ENCODE measurements at places on chromosomes 2 and 18. TPM values are rescaled to one million over a fixed set of nuclear protein-coding genes. Genes with fewer than 3 reads are reported as not detected.

DNA sequence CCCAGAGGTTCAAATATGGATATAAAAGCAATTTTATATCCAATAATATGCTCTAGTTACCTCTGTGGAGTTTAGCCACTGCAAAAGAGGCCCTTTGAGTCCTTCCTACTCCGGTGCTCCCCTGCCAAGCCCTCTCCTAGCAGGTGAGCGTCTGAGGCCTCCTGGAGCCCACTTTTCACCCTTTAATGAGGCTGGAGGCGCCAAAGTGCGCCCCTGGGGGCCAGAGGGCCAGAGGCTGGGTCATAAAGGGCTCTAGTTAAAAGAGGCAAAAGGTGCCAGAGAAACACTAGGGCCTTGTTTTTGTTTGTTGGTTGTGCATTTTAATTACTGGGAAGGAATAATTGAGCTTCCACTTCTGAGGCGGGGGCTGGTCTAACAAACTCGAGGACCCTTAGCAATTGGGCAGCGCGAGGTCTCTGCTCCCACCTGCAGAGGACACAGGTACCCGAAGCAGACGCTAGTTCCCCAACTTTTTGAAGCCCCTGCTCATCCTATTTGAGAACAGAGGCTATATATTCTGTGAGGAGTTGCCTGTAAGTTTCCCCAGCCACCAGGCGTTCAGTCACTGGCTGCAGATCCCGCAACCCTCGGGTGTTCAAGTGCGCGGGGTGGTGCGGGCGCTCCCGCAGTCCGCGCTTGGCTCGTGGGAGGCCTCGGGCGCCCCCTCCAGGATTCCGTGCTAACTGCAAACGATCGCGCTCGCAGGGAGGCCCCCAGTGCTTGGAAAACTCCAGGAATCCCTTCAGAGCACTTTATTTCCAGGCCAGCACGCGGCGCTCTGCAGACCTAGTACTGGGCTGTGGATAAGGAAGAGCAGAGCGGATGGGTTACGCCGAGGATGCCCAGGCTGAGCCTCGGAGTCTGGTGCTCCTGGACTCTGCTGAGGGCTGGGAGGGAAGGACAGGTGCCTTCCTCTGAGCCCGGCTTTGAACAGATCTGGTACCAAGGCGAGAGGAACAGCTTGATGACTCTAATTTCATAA is 14.1 kb downstream of the MSGN1 start:
- peak; percentile 92 for DNase-seq

- no peak for DNase-seq
These were observed 1047.8 kb downstream of the SOCS6 start for GRCh38 chr18:71336576-71337210.

DNA sequence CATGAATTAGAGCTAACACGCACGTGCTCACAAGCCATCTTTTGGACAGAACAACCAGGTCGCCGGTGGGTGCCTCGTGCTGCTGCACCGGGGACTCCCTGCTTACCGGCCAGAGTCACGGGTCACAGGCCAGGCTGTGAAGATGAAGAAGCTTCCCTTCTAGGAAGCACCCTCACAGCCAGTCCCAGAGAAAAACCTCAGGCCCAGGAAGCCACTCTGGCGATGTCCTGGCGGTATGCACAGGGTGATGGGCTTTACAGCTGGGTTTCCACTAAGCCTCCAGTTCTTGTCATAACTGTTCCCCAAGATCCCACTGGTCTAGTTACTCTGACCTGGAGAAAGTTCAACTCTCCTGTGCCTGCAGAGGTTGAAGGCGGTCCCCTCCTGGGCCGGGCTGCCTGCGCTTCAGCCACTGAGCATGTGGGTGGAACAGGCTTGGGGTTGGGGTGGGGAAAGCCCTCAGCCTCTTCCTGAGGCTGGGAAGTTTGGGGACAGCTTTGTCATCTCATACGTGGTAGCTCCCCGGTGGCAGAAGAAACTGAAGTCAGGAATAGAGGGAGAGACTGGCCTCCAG is 15.2 kb upstream of the DIS3L2 start:
- no peak for DNase-seq

- DNase-seq: no peak
These were observed 4.3 kb downstream of the SLC39A6 start for GRCh38 chr18:36124841-36125240.

Gene TNFAIP6
- total RNA-seq: 10.8 TPM

Gene NPHP1
- total RNA-seq: 7.5 TPM

Gene SIX3
- total RNA-seq: not detected

Gene ADAM23
- 21.3 TPM for total RNA-seq

Gene CMPK2
- total RNA-seq: 3.5 TPM
